ENCODE measurements at places on chromosomes 7 and 10.
A peak's percentile ranks its signal among the peaks of the same experiment; 100 is the strongest.

DNA sequence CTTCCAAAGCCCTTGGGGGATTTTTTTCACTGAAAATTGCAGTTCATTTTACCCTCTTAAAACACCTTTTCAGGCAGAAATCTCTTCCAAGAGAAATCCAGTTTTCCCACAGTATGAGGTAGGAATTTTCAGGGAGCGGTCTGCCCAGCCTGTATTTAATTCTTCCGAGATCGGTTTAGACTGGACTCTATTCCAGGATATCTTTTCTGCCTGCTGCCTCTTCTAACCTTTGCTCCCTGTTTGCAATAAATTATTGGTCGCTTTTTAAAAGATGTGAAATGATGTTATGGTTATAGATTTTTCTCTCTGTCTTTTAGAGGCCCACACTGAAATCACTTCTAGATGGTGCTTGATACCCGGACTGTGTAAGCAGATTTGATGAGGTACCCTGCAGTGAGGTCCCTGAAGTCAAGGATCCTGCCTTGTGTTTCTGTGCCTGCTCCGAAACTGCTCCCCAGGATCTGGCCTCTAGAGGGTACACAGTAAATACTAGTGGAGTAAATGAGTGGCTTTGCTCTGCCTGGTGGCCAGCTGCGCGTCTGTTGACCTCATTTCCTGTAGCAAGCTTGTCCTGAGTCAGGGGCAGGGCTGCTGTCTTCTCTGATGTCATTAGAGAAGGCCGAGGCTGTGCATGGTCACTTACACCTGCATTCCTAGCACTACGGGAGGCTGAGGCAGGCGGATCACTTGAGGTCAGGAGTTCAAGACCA, 191.6 kb downstream of the FANK1 start:
- DNase-seq: no peak

DNA sequence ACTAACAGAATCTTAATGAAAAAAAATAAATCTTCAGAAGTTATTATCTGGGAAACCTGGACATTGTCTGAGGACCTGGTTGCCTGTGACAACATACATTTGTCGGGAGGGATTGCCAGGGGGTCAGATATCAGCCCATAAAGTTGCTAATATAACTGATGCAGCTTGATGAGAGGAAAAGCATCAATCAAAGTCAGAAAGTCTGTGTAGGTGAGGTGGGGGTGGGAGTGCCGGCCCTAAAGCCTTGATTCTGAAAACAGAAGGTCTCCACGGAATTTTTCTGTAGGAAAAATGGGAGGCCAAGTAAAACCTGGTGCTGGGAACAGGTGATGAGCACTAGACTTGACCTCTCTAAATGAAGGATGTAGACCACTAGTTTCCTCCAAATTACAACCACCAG, 281.8 kb downstream of the FGFR2 start:
- DNase-seq: no peak

GRCh38 chr7:977326-978048, 2.1 kb upstream of the COX19 start:
- no peak for DNase-seq

DNA sequence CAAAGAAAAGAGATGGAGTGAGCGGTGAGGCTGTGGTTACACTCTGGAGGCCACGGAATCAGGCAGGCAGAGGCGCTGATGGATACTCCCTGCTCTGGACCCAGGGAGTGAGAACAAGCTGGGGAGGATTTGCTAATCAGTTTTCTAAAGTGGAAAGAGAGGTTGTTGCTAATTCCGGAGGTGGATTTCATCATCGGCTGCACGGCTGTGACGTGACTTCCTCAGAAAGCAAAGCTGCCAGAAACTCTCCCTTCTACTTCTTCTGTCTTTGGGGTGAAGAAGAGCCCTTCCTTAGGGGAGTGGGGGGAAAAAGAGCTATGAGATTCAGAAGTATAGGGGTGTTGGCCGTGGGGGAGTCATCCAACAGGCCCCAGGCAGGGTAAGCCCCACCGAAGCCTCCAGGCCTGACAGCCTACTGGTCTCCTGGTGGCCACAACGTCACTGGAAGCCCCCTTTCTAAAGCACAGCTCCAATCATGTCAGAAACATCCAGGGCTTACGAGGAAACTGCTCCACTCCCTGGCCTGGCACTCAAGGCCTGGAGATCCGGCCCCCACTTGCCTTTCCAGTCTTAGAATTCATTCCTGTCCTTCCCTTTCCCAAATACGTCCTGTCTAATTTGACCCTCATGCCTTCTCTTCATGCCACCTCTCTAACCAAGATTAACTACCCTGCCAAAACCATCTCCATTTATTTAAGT, 114.5 kb downstream of the HIP1 start:
- no peak for DNase-seq

- DNase-seq: no peak
Observed at GRCh38 chr10:73340121-73340520, 18.5 kb downstream of the CFAP70 start.

GRCh38 chr10:14092799-14093198, 237.9 kb downstream of the FRMD4A start:
- DNase-seq: no peak

DNA sequence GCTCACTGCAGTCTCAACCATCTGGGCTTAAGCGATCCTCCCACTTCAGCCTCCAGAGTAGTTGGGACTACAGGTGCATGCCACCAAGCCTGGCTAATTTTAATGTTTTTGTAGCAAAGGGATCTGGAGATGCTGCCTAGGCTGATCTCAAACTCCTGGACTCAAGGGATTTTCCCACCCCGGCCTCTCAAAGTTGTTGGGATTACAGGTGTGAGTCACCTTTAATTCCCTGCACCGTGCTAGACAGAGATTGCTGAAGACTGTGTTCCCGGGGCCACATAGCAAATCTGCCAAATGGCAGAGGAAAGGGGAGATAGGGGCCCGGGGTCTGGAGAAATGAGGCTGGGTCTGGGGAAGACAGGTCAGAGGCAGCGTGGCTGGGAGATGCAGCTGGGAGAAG, 20.6 kb upstream of the PSMG3 start:
- no peak for DNase-seq

GRCh38 chr10:3813267-3813666, 28.3 kb upstream of the KLF6 start:
- no peak for DNase-seq

DNA sequence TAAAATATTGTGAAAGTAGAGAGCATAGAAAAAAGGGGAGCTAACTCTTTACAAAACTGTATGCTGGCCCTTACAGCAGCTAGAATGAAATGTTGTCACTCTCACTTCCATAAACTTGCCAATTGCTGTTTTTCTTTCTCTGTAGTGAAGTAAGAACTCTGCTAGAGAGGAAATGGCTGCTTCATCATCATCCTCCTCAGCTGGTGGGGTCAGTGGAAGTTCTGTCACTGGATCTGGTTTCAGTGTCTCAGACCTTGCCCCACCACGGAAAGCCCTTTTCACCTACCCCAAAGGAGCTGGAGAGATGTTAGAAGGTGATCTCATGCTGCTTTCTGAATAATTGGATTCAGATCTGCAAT, 7.6 kb upstream of the ASCC1 start:
- DNase-seq: no peak

DNA sequence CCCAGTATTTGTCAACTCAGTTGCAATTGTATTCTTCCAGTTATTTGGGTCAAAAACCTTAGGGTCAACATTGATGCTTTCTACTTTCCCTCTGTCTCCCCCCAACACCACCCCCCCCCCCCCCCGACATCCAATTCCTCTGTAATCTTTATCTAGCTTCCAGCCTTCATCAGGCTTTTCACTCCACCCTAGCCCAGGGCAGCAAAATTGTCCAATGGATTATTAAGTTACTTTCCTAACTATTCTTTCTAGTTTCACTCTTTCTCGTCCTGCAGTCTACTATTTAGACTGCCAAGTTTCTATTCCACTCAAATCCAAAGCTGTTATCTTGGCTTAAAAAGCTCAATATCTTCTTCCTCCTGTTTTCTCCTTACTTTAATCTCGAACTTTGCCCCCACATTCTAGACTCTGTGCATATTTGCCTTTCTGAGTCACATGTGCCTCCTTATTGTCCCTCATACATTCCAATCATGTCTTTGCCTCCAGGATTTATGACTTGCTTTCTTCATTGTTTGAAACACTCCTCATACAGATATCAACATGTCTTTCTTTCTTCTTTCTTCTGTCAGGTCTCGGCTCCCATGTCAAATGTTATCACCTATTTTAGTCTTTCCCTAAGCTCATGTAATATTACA, 196.6 kb upstream of the TMEM196 start:
- no peak for DNase-seq

DNA sequence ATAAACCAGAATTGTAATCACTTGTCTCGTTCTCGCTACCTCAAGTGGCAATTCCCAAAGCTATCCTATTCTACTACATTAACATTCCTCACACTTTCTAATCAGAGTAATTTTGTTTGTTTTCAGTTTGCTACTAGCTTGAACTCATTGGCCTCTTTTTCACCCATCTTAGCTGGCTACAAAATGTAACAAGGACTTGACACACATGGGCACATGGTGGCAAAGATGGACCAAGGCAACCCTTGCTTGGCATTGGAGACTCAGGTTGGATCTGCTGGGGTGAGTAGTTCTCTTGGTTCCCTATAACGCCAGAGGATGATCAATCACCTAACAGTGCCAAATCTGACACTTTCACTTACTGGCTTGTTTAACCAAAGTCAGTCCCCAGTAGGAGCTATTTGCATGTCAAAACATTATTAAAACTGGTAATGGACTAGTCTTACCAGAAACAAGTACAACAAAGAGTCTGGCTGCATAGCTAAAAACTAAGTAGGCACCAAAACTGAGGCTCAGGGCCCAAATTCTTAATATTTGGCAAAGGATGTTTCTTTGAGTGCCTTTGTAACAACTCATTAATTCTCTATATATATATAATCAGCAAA, 1.9 kb downstream of the USP6NL start:
- DNase-seq: no peak

GRCh38 chr10:63145782-63146181, 12.7 kb downstream of the NRBF2 start:
- DNase-seq: no peak

- no peak for DNase-seq
Observed at GRCh38 chr7:114345494-114345893, 69.1 kb upstream of the FOXP2 start.

- no peak for DNase-seq
Observed at GRCh38 chr7:1748076-1748838, 78.2 kb downstream of the ELFN1 start.

DNA sequence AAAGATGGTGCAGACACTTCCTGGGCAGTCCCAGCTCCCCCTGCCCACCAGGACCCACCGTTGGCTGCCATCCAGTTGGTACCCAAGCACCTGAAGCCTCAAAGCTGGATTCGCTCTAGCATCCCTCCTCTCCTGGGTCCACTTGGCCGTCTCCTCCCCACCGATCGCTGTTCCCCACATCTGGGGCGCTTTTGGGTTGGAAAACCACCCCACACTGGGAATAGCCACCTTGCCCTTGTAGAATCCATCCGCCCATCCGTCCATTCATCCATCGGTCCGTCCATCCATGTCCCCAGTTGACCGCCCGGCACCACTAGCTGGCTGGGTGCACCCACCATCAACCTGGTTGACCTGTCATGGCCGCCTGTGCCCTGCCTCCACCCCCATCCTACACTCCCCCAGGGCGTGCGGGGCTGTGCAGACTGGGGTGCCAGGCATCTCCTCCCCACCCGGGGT, 14.5 kb upstream of the LIMK1 start:
- no peak for DNase-seq

GRCh38 chr10:77268721-77269120, 368.9 kb downstream of the KCNMA1 start:
- DNase-seq: no peak

DNA sequence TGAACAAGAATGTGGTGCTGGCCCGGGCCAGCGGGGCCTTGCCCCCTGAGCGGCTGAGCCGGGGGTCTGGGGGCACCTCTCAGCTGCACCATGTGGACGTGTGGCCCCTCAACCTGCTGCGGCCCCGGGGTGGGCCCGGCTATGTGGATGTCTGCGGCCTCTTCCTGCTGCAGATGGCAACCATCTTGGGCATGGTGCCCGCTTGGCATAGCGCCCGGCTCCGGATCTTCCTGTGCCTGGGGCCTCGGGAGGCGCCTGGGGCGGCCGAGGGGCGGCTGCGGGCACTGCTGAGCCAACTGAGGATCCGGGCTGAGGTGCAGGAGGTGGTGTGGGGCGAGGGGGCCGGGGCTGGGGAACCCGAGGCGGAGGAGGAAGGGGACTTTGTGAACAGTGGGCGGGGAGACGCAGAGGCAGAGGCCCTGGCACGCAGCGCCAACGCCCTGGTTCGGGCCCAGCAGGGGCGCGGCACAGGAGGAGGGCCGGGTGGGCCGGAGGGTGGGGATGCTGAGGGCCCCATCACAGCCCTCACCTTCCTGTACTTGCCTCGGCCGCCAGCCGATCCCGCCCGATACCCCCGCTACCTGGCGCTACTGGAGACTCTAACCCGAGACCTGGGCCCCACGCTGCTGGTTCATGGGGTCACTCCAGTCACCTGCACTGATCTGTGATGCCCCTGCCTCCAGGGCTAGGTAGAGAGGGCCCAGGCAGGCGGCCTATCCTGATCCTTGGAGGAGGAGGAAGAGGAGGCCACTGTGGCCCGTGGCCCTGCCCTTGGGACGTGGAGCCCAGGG, 1.1 kb upstream of the TRIP6 start:
- DNase-seq: no peak

DNA sequence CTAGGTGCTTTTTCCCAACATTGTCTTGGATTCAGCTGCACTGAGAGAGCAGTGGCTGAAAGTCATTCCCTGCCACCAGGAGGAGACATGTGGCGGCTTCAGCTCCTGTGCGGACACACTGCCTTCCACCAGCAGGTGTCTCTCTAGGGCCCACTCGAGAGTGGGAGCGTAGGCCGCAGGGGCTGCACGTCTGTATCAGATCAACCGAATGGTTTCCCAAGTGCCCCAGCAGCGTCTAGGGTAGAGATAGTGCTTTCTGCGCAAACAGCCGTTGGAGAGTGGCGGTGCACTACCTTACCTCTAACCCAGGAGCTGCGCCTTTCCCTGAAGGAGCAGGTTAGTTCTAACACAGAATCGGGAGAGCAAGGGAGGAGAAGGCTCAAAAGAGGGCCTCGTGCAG, 31.7 kb downstream of the PAPOLB start:
- DNase-seq: peak; percentile 39

GRCh38 chr7:48525736-48526732, 354.8 kb downstream of the ABCA13 start:
- no peak for DNase-seq

DNA sequence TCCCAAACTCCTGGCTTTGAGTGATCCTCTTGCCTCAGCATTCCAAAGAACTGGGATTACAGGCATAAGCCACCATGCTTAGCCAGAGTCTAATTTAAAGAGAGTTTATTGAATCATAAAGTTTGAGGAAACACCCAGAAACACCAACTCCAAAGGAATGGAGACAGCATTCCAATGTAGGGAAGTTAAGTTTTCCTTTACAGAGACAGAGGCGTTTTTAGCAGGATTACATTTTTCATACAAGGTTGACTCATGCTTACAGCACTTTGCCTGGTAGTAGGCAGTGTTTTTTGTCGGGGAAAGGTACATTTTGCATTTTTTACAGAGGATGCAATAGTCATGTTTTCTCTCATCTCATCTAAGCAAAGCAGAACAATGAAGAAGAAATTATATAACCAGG, 18.9 kb upstream of the OPN4 start:
- DNase-seq: no peak

DNA sequence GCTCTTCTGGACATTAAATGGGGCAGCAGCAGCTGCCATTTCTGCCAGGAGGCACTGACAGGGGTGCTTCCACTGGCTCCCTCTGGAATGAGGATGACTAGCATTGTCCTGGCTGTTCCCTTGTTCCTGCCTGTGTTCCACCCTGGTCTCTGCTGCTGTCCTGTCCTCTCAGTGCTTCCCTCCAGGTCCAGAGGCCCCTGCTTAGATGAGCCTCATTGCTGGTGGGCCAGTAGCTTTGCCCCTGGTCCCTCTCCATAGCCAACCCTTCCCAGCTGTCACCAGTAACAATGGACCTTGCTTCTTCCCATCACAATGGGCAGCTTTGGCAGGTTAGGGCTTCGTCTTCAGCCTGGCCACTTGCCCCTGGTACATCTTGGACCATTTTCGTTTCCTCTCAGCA, 561.1 kb downstream of the TCERG1L start:
- DNase-seq: no peak
